Stimulated activated CD8-positive, alpha-beta memory T cell treated with anti-CD3 and anti-CD28 coated beads, Interleukin-4, amount 100 ng/mL, for 1 hour (primary cell): ENCODE measurements at places on chromosomes 5 and 9.
A peak's percentile ranks its signal among the peaks of the same experiment; 100 is the strongest.

- no peak for DNase-seq
Observed at GRCh38 chr5:10030219-10030831, 219.4 kb downstream of the ATPSCKMT start.

DNA sequence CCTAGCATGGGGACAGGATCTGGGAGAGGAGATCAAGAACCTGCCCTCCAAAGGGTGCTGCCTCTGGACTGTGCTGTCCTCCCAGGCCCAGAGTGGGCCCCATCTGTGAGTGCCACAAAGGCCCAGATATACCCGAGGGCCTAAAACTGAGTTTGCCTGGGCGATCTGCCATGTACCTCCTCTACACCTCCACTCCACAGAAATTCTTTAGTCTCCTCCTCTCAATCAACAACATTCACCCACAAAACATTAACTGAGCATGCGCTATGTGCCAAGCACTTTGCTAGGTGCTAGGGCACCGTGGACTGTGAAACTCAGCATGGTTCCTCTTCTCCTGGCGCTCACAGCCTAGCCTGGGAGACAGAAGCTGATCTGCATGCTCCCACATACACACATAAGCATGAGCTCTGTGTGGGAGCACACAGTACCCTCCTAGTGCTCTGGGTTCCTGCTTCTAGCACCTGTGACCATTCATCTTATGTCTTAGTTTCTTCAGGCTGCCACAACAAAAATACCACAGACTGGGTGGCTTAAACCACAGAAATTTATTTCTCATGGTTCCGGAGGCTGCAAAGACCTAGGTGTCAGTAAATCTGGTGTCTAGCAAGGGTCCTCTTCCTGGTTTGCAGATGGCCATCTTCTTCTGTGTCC is 82.0 kb upstream of the FSTL4 start:
- no peak for DNase-seq

DNA sequence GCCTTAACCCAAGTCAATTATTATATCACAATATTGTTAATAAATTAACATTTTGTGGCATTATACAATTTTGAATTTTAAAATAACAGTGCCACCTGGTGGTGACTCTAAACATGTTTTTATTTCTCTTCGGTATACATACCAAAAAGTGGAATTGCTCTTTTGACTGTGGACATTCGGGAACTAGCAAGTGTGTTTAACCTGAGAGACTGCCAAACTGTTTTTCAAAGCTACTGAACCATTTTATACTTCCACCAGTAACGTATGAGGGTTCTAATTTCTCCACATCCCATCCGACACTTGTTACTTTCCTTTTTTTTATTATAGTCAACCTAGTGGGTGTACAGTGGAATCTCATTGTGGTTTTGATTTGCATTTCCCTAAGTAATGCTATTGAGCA is 18.3 kb upstream of the HSDL2 start:
- DNase-seq = no peak

GRCh38 chr5:95284572-95285408 is at the start of gene MCTP1:
Gene MCTP1 (minus strand): TSS chr5:95285094.
- DNase-seq = no peak

DNA sequence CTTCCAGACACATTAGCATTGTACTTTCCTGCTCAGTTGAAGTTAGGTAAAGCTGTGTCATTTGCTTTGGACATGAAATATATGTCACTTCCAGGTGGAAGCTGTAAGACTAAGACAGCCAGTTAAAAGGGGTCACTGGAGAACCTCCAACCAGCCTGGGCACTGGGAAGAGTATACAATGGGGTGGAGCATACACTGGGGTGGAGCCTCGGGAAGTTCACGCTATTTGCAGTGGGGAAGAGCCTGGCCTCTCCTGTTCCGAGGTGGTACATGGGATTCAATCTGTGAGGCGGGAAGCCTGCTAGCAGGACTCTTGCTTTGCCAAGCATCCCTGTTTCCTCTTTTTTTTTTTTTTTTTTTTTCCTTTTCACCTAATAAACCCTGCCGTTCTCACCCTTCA is 145.3 kb downstream of the TTC39B start:
- DNase-seq = no peak

- peak; percentile 47 for DNase-seq
Observed at GRCh38 chr9:134449180-134449916, 123.1 kb downstream of the RXRA start.

- no peak for DNase-seq
Observed at GRCh38 chr5:114477816-114478334, 116.0 kb downstream of the KCNN2 start.
